ENCODE measurements at places on chromosomes 2 and 18.

DNA sequence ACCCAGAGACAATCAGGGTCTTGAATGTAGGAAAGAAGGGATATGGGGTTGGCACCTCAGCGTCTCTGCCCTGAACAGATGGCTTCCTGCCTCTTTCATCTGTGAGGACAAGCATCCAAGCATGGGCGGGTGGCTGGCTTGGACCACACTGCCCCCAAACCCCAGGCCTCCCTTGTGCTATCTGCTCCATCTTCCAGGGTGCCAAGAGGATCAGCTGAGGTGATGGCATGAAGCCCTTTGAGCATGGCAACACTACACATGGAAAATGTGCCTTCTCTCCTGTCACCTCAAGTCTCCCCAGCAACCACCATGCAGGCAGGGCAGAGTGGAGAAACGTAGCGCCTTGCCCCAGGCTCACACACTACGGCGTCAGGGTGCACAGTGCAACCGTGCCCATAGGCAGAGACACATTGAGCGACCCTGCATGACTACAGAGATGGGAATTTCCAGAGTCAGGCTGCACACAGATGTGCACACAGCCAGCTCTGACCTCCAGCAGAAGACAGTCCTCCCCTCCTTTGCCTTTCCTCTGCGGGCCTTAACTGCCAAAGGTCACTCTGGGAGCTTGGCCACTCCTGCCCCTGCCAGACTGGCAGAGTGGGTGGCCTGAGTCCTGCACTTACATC, 1.5 kb downstream of the KCNIP3 start:
- no peak for DNase-seq

- DNase-seq = no peak
Observed at GRCh38 chr18:10011061-10011460, 97.2 kb downstream of the VAPA start.

- no peak for DNase-seq
Observed at GRCh38 chr2:143685421-143686078, 556.3 kb downstream of the ARHGAP15 start.

GRCh38 chr2:46091961-46092667, 205.1 kb upstream of the EPAS1 start:
- DNase-seq = no peak

GRCh38 chr2:95113464-95113863, 8.1 kb downstream of the MRPS5 start:
- DNase-seq = no peak

DNA sequence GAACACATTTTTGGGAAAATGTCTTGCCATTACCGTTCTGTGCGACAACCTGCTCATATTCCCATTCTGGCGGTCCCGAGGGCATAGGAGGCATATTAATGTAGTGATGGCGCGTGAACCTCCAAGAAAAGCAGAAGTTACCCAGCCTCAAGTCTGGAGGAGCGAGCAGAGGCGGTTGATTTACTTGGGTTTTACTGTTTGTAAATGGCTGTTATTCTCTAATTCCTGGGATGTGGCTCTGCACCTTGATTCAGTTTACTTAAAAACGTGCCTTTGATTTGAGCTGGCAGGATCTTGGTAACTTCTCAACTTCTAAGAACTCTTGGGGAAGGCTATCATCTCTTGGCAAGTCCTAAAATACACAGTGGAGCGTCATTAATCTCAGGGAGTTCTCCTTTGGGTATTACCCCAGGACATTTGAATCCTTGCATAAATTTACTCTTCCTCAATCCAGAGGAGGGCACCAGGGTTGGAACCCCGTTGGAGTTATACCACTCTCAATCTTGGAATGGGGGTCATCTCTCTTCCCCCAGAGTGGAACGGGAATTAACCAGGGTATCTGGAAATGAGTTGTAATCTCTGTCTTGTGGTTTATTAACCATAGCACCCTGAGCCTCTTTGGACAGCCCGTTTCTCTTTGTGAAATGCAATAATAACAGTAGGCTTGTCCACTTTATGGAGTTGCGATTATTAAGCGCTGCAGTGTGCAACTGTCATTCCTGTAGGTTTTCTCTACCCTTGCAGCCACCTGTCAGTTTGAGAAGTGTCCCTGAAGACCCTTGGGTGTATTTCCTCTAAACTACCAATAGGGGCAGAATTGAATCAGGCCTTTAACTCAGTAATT, 2.1 kb downstream of the HK2 start:
- DNase-seq = peak; percentile 63

GRCh38 chr2:85011747-85012146, 40.8 kb downstream of the KCMF1 start:
- DNase-seq = no peak

DNA sequence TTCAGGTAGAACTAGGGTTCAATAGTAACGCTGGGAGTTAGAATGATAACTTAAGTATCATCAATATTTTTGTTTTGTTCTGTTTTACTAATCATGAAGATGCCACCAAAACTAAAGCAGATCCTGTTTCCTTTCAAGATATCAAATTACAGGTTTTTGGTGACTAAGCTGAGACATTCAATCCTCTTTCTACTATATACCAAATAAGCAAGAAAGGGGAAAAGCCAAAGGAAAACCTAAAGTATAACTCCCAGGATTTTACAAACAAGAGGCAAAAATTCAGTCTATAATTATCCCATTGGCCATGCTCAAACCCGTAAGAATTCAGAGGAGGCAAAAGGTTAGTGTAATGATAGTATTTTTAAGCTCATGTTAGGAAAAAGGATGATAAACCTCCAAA, 175.2 kb upstream of the CCDC150 start:
- no peak for DNase-seq

GRCh38 chr2:75416420-75417342, 144.1 kb downstream of the EVA1A start:
- DNase-seq = no peak

DNA sequence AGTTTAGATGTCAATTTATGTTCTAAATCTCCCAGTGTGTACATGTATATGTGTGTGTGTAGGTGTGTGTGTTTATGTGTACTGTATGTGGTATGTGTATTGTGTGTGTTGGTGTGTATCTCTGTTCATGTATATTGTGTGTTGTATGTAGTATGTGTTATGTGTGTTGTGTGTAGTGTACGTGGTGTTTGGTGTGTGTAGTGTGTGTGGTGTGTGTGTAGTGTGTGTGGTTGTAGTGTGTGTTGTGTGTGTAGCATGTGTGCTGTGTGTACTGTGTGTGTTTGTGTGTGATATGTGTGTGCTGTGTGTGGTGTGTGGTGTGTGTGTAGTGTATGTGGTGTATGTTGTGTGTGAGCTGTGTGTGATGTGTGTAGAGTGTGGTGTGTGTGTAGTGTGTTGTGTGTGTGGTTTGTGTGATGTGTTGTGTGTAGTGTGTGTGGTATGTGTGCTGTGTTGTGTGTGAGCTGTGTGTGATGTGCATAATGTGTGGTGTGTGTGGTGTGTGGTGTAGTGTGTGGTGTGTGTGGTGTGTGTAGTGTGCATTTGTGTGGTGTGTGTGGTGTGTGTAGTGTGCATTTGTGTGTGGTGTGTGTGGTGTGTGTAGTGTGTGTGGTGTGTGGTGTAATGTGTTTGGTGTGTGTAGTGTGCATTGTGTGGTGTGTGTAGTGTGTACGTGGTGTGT, 5.2 kb upstream of the RTP5 start:
- no peak for DNase-seq

DNA sequence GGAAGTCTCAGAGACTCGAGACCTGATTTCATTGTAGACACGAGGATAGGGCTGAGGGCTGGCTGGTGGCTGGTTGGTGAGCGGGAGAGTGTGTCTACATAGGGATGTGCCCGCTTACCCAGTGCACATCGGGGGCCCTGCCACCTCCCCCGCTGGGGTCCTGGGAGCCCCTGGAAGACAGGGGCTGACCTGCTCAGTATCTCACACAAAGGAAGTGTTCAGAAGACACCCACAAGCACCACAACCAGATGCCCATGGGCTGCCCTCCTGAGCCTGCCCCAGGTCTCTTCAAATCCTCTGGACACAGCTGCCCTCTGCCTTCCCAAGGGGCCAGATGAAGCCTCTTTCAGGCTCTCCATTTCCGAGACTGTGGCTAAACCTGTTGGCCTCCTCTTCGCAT, 43.1 kb downstream of the MYCN start:
- DNase-seq = no peak

- no peak for DNase-seq
Observed at GRCh38 chr2:121873864-121874263, 118.4 kb downstream of the TSN start.

- no peak for DNase-seq
Observed at GRCh38 chr2:129767346-129768035, 212.0 kb upstream of the RAB6C start.

GRCh38 chr18:396251-396555, 104.3 kb downstream of the COLEC12 start:
- DNase-seq = peak; percentile 77

DNA sequence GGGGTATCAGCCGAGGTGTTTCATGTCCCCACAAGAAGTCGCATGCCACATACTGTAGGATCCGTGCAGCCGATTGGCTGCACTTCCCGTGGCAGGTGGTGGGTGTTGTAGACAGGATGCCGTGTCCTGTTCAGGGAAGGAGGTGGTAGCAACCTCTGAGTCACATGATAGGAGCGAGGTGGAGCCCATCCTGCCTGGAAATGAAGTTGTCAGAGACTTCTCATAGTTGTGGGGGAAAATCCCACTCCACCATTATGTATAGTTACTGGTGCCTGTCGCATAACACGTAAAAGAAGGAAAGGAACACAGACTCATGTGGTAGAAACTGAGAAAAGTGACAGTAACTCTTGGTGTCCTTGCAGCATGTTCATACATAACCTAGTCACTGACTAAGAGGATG, 91.4 kb upstream of the IL1R2 start:
- no peak for DNase-seq

GRCh38 chr2:24199968-24200590, 25.2 kb downstream of the FAM228A start:
- DNase-seq = no peak

DNA sequence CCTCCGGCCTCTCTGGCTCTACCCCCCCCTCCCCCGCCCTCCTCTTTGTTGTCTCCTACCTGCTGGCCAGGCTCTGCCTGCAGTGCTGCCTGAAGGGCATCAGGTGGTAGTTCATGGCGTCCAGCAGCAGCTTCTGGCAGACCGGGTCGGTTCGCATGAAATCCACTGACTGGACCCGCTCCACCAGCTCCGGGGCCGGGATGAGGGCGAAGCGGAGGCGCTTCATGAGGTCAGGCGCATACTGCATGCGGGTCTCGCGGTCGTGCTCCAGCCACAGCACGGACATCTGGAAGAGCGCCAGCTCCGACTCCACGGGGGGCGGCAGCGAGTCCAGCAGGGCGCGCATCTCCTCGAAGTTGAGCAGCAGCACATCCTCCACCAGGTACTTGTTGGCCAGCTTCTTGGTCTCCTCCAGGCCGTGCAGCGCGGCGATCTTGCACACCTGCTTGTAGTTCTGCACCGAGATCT, 3.2 kb downstream of the KLHL14 start:
- no peak for DNase-seq

DNA sequence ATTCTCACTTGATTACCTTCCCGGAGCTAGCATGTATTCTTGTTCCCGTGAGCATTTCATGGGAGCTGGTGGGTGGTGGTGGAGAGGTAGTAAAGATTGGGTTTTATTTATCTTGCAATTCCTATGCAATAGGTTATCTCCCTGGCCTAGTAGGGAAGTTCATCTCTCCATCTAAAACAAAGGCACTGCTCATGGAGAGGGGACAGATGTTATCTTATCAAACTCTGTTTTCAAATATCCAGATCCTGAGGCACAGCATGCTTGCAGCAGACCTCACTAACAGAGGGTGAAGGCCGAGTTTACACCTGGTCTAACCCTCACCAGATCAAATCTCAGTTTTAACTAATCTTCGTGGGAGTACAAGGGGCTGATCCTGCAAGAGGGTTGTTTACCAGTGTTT, 98.9 kb downstream of the CYRIA start:
- no peak for DNase-seq

DNA sequence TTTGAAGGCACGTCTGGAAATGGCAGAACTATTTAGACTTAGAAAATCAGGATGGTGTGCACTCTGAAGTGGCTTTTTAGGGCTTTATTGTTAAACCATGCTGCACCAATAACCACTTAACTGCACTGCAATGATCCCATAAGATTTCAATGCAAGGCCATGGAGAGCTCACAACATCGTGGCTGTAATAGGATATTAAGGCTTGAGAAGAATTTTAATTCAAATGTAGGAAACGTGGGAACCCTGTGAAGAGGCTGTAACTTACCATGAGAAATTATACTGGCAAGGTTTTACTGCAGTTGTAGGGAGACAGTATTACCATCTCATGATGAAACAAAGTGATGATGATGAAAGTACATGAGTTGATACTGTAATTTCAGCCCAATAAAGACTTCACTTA, 242.5 kb downstream of the AFF3 start:
- no peak for DNase-seq

DNA sequence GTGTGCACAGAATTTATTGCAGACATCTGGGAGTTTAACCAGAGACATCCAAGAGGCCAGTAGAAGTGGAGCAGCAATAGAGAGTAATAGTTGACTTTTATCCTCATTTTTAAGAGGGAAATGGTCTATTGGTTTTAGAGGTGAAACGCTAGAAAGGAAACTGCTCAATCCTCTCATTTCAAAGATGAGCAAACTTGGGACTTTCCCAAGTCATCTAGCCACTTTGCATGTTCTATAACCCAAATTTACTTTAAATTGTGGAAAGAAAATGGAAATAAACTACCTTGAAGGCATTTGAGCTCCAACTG, 601.7 kb downstream of the ARHGAP15 start:
- no peak for DNase-seq

DNA sequence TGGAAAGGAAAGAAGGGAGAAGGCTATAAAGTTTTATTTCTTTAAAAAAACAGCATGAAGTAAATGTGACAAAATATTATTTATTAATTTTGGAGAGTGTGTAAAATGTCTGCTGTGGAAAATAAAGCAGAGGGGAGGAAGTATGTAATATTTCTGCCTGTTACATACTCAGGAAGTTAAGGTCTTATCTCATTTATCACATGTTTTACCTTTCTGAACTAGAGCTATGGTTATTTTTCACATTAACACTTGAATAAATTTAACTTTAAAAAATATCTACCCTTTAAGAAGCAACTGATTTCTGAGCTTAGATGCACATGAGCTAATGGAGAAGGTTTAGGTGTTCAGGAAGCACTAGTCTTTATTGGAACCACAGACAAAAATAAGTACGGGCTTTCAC, 148.3 kb downstream of the GRB14 start:
- DNase-seq = no peak

DNA sequence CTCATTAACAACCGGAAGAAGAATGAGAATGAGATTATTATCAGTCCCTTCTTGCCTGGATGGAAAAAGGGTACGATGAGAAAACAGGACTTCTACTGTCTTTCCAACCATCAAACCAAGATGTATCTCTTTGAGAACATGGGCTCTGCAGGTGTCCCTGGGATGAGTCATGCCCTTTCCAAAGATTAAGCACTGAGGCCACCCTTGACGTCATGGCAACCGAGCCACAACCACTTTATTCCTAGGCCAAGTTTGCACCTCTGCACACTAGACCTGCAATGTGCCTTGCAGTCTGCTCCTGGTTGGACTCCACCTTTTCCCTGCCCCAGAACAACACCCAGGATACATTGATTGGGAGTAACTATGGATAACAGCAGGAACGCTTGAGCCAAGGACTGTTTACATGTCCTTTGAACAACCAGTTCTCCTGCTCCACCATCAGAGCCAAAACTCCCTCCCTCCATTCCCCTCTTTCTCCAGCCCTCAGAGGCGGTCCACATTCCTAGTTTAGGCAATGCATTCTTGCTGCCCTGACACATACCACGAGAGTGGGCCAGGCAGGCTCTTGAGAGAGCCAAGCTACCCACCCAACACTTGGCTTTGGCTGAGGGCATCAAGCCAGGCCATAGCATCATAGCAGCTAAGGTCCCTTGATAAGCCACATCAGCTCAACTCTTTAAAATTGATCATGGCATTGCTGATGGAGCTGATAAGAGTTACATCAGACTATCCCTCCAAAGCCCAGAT, 310.7 kb downstream of the TNS1 start:
- DNase-seq = peak; percentile 97

- DNase-seq = no peak
Observed at GRCh38 chr18:26961839-26962238, 96.3 kb upstream of the AQP4 start.
